ENCODE measurements at places on chromosomes 3 and 15.

- no peak for DNase-seq
Measured at GRCh38 chr3:177772908-177773557, 575.8 kb upstream of the TBL1XR1 start.

- no peak for DNase-seq
Measured at GRCh38 chr15:89114990-89115389, 26.7 kb downstream of the ABHD2 start.

DNA sequence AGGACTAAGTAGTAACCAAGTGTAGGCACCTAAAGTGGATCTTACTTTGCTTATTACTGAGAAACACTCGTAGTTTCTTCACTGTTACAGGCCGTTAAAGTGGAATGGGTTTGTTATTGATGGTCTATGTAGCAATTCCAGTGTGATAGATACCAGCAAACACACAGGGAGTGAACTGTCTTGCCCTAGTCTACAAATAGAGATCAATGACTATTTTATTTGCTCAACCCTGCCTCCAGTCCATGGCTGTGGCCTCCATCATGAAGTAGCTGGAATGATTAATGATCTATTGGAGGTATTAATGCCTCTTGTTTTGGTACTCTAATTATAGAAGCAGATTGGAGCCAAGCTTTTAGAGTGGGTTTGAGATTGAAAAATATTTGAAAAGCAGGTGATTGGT, 362.7 kb upstream of the AZI2 start:
- DNase-seq = no peak

GRCh38 chr3:194282436-194283122, 68.5 kb downstream of the CPN2 start:
- peak; percentile 56 for DNase-seq

GRCh38 chr15:92899601-92899947, 550 bp upstream of the CHD2 start:
- no peak for DNase-seq

GRCh38 chr3:71629289-71629688, 45.8 kb upstream of the FOXP1 start:
- no peak for DNase-seq

- no peak for DNase-seq
Measured at GRCh38 chr3:194707147-194707540, 21.5 kb downstream of the FAM43A start.

DNA sequence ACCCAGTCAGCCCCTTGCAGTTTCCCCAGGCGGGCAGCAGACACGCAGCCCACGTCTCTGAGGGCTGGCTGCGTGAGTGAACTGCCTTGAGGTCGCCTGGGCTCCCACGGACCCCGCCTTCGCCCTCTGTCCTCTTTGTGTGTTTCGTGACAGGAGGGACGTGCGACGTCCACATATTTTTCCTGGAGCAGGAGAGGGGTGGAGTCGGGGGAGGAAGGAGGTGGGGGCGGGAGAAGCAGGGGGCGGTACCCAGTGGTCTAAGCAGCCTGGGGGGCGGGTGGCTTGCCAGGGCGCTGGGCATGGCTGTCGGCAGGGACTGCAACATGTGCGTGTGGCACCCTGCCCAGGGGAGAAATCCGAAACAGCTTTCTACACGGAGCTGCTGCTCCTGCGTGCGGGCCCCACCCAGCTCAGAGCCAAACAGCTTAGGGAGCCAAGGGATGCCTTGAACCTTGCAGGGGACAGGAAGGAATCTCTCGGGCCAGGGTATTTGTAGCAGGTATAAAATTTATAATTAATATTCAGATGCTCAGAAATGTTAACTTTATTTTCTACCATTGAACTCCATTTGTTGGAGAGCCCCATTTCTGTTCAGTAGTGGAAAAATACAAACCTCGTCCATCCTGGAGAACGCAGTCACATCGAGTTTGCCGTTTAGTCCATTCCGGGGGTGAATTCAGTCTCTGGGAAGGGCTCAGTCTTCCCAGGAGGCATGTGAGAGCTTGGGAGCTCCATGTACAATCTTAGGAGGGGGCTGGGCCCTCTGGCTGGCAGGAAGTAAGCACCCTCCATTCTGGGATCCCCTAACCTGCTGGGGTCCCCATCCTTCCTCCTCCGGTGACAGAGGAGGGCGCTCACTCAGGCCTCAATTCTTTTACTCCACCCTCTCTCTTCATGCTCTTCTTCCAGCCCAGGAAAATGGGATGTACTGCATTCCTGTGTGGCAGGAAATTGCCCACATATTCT, 79.1 kb upstream of the MEF2A start:
- peak; percentile 86 for DNase-seq

GRCh38 chr3:161568671-161569070, 72.1 kb downstream of the OTOL1 start:
- no peak for DNase-seq

DNA sequence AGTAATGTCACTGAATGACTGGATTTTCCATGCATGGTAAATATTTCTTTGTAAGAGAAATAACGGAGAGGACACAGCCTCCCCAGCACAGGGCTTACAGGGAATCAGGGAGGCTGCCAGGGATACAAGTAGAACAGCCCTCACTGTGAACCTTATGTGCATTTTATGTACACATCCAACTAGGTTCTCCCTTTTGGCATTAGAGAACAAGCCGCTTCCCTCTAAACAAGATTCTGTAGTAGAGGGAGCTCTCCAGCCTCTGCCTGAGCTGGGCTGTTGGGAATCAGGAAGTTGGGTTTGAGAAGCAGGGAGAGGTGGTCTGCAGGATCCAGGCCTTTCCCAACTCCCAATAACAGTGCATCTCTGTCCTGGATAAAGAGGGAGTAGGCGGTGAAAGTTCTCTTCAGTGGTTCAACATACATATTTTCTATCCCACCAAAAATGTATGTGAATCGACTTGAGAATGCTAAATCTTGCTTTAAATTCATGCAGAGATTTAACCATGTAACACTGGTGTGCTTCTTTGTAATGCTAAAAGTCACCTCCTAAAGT, 83.7 kb downstream of the ARNT2 start:
- DNase-seq = no peak

- no peak for DNase-seq
Measured at GRCh38 chr15:75338661-75339240, 2.9 kb downstream of the COMMD4 start.

- no peak for DNase-seq
Measured at GRCh38 chr15:94509259-94509658, 277.9 kb downstream of the MCTP2 start.

DNA sequence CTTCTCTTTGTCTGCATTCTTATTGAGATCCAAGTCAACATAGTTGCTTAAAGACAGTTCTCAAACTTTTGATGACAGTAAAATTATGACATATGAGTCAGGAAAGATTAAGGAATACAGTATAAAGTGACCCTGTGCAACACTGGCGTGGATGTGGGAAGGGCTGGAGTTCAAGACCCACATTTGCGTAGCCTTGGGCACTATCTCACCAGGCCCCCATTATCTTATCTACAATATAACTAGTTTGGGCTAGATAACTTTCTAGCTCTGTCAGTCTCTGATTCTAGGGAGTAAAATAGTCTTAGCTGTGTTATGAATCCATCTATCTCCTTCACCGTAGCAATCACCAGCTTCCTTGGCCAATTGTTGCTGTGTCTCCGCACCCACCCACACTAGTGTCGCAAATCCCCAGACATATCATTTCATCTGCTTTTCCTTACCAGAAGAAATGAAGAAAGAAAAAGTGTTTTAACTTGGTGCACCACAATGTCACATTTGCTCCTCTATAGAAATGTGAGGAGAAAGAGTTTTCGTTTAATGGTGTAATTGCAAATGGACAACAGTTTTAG, 14.9 kb upstream of the TM4SF4 start:
- no peak for DNase-seq

DNA sequence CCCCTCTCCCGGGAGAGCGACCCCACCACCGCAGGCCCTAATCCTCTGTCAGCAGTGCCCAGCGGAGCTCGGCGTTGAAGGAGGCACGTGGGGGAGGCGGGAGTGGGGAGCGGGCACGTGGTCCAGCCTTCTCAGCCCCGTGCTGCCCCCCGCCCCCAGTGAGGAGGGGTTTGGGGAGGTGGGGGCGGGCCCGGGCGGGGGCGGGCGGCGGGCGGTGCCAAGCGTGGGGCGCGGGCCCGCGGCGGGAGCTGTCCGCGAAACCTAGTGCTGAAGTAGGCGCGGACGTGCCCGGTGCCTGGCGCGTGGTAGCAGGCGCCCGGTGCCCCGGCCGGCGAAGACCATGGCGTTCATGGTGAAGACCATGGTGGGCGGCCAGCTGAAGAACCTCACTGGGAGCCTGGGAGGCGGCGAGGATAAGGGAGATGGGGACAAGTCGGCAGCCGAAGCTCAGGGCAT, at the start of gene CPLX3:
Gene CPLX3, plus strand, starts transcription at position 264 of the 456 bp plus-strand sequence. Its CDS starts 77 bp downstream, at position 341.
- no peak for DNase-seq

DNA sequence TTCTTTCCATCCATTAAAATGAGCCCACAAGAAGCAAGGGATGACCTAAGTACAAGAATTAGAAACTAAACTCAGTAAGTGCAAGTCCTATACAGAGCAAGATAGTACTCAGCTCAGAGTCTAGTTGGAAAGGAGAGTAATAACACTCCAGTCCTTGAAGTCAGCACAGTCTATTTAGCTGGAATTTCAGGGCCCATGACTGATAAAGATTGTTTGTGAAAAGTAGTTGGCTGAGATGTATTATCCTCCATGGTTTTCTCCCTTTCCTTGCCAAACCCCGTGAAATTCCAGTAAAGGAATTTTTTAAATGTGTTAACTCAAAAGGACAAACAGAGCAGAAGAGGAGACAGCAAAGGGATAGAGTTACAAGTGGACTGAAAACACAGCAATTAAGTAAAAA, 127.2 kb upstream of the STT3B start:
- DNase-seq = no peak

DNA sequence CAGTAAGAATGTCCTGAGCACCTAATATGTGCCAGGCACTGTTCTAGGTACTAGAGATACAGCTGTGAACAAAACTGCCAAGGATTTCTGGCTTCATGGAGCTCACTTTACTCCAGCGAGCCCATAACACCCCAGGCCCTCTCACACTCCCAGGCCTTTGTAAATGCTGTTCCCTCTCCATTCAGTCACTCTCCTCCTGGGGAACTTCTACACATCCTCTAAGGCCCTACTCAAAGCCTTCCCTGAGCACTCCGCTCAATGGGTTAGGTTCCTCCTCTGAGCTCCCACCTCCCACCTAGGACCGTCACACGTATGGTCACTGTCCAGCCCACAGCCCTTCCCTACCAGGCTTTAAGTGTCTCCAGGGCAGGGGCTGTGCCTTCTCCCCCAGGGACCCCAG, 27.2 kb downstream of the SEMA7A start:
- DNase-seq = no peak

DNA sequence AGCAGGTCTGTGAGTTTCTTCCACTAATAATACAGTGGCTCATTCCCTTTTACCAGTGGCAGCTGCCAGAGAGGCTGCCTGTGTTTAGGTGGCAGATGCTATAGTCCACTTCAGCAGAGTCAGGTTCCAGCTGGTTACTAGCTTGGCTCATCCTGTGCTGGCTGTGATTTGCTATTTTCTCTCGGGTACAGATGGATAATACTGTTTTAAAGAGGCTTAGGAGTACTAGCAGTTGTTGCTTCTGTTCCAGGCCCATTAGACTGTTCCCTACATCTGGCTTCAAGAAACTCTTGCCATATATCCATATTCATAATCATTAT, 41.0 kb downstream of the ZNF609 start:
- DNase-seq = no peak

DNA sequence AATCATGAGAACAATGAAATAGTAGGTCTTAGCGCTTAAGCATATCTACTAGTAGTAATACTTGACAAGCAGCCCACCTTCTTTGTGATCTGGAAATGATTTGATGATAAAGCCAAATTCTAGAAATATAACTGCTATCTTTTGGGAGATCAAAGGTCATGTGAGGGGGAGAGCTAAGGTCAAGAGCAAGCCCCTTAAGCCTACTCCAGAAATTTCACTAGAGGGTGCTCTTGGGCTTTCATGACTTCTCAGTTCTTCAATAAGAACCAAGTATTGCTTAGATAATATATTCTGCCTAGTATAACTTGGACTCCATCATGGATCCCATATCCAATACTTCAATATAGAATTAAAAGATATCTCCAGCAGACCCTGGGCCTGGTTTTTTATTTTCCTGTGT, 319.6 kb downstream of the ZBTB20 start:
- DNase-seq = no peak

DNA sequence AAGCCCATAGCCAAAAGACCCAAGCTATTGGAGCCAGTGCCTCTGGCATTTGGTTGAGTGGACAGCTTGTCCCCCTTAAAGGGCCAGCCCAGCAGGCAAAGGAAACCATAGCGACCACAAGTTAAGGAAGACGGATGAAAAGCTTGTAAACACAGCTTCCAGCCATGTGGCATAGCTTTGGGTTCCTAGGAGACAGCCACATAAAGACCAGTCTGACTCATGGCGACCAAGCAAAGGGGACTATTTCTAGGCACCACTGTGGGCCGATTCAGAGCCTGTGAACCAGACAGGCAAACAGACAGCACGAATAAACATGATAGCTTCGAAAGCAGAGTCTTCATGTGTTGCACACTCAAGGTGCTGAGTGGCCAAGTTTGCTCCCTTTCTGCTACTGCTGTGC, 30.5 kb upstream of the SRGAP3 start:
- no peak for DNase-seq

GRCh38 chr15:74808078-74808839, 4.4 kb upstream of the LMAN1L start:
- DNase-seq = no peak

- no peak for DNase-seq
Measured at GRCh38 chr3:32089476-32089875, 16.9 kb upstream of the GPD1L start.

GRCh38 chr3:182063742-182064141, 352.0 kb downstream of the SOX2 start:
- no peak for DNase-seq
